ENCODE measurements at places on chromosomes 3 and 15.

GRCh38 chr3:108127301-108127988 is 36.6 kb upstream of the CD47 start:
- no peak for DNase-seq

DNA sequence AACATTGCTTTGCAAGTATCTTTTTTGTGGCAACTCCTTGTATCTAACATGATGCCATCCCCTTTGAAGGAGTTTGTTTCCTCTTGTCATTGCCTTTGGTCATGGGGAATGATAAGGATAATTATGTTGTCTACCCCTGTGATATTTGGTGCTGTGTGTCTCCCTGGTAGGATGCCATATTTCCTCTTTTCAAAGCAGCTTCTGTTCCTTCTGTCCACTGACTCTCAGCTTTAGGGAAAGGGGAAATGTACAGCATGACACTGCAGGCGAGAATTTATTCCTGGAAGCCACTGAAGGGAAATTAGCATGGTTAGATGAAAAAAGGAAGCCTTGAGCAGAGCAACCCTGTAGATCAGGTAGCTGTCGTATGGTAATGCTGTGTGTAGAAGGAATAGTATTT is 576.7 kb downstream of the CADM2 start:
- DNase-seq, result no peak

- no peak for DNase-seq
These were observed 78.0 kb upstream of the SLC6A6 start for GRCh38 chr3:14324224-14324944.

- DNase-seq, result no peak
These were observed 376.8 kb upstream of the THBS1 start for GRCh38 chr15:39204031-39204430.

- no peak for DNase-seq
These were observed 36.9 kb downstream of the LRIG1 start for GRCh38 chr3:66463730-66464511.

DNA sequence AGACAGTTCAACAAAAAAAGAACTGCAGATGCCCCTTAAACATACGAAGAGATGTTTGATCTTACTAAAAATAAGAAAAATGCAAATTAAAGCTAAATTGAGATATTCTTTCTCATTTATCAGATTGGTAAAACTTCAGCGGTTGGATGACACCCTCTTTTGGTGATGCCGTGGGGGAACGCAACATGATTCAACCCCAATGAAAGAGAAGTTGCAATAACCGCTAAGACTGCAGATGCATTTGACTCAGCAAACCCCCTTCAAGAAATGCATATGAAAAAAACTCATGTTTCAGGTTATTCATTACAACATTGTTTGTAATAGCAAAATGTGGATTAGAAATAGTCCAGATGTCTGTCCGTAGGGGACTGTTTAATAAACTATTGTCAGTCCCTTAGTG is 3.6 kb downstream of the KLHL6 start:
- no peak for DNase-seq

GRCh38 chr15:71679223-71679792 is 131.0 kb upstream of the NR2E3 start:
- DNase-seq, result no peak

- peak; percentile 40 for DNase-seq
These were observed 394 bp downstream of the OSBPL10 start for GRCh38 chr3:31980530-31981205.

GRCh38 chr3:123960781-123961507 is at the start of gene CCDC14:
TSS of gene CCDC14 (minus strand) at chr3:123961229. CDS start at chr3:123961173, 56 bp downstream.
- DNase-seq, result peak; percentile 93

DNA sequence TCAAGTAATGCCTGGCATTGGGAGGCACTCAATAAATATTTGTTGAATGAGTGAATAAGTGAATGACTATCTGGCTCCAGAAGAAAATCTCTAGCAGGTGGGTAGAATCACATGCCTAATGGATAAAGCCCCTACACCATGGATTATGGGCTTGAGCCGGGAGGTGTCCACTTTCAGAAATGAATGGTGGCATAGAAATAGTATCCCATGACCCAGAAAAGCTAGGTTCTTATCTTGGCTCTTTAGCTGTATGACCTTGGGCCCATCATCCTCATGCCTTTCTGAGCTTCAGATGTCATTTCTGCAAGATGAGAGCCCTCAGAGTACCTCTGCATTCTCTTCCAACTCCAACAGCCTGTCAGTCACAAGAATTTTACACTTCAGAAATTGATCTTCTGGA is 37.3 kb upstream of the TNIK start:
- DNase-seq, result no peak

- DNase-seq, result no peak
These were observed 8.1 kb upstream of the MINDY4B start for GRCh38 chr3:150913133-150913922.

GRCh38 chr3:36546226-36546625 is 165.9 kb downstream of the STAC start:
- no peak for DNase-seq

- no peak for DNase-seq
These were observed 223.9 kb downstream of the NR1D2 start for GRCh38 chr3:24168977-24169376.

DNA sequence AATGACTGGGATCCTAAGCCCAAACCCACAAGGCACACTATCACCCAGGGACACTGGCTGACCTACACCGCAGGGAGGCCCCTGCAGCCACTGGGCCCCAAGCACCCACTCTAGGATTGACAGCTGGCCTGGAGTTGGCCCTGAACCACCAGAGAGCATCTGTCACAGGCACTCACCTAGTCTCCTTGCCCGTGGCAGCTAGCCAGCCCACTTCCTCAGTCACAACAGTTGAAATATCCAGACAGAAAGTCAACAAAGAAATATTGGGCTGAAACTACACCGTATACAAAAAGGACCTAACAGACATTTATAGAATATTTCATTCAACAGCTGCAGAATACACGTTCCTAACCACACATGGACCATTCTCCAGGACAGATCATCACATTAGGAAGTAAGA is 5.2 kb upstream of the SPINK8 start:
- no peak for DNase-seq

DNA sequence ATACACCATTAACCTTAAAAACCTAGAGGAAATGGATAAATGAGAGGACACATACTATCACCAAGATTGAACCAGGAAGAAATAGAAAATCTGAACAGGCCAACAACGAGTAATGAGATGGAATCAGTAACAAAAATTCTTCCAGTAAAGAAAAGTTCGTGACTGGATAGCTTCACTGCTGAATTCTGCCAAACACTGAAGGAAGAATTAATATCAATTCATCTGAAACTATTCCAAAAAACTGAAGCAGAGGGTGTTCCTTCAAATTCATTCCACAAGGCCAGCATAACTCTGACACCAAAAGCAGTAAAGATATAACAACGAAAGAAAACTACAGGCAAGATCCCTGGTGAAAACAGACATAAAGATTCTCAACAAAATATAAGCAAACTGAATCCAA is 195.8 kb upstream of the GPR149 start:
- DNase-seq, result no peak

- peak; percentile 88 for DNase-seq
These were observed at the start of the genes RPL4 and ZWILCH for GRCh38 chr15:66504563-66505429. TSS of gene RPL4 (minus strand) at chr15:66504855. CDS start at chr15:66504790, 65 bp downstream. TSS of gene ZWILCH (plus strand) at chr15:66505326. CDS start at chr15:66505339, 13 bp downstream.

DNA sequence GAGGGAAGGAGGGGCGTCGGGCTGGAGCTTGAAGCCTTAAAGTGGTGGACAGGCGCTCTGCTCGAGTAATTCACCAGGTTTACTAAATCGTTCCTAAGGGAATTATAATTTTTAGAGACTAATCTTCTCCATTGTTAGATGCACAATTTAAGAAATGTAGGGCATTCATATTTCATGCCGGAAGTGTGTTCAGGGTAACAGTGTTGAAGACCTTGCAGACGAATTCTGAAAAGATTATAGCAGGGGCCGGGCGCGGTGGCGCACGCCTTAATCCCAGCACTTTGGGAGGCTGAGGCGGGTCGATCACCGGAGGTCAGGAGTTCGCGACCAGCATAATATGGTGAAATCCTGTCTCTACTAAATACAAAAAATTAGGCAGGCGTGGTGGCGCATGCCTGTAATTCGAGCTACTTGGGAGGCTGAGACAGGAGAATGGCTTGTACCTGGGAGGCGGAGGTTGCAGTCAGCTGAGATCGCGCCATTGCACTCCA is 365 bp upstream of the GTF2A2 start:
- peak; percentile 28 for DNase-seq

Data from head of caudate nucleus (tissue), 42 donors.